ENCODE measurements at places on chromosomes 16 and 17.

DNA sequence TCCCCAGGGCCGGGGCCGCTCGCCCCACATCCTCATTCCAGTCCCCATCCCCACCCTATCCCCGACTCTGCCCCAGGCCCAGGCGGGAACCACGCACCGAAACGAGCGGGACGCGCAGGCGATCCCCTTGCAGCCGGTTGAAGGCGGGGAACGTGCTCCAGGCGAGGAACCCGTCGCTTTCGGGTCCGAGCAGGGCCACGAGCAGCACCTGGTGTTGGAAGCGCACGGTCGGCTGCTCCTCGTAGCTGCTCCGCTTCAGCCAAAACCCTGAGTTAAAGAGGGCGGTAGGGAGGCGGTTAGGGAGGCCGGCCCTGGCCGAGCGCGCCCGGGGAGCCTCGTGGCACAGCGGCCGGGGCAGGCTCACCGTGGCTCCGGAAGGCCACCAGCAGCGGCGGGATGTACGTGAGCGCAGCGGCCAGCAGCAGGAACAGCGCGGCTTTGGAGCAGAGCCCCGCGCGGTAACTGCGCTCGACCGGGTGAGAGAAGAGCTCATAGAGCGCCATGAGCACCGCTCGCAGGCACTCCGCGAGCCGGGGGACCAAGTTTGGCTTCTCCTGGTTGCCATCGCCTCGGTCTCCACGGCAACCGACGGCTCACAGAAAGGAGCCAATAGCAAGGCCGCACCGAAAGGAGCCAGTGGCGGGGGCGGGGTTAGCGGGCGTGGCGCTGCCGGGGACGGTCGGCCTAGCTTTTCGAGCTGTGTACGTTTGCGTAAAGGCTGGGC lies at the start of gene TMEM231:
Gene TMEM231 (minus strand): TSS at position 546 of the 724 bp plus-strand sequence. CDS start 43 bp downstream, at position 503.
- no peak for DNase-seq

- DNase-seq, result no peak
These were observed 217.9 kb upstream of the PSMD7 start for GRCh38 chr16:74078511-74079231.

DNA sequence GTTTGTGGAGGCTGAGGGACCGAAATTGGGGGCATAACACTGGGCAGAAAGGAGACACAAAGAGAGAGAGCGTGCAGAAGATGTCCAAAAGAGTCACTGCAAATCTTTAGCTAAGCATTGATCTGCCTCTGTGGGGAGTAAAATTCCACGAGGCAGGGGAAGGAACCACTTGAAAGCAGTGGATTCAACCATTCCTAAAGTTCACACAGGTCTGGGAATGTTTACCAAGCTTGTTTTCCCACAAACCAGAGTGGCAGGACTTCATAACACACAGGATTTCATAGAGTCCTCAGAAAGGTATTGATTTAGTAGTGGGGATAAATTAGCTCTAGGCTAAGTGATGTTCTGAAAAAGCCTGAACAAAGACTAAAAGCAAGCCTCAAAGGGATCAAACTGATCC lies 66.1 kb upstream of the RPL38 start:
- DNase-seq, result no peak

GRCh38 chr17:36665417-36665816 lies 64.0 kb downstream of the MRM1 start:
- no peak for DNase-seq
